ENCODE measurements at places on chromosomes 11 and 22. TPM values are rescaled to one million over a fixed set of nuclear protein-coding genes. Genes with fewer than 3 reads are reported as not detected.

Gene MAPK12
- 8.8 TPM for total RNA-seq

Gene RPS3
- total RNA-seq: 1,432 TPM

Gene ANGPTL5
- total RNA-seq: 0.39 TPM

Gene DKK3
- 67.7 TPM for total RNA-seq

Gene TEX12
- 0.20 TPM for total RNA-seq

Gene TRAF6
- total RNA-seq: 10.0 TPM

Gene DUSP8
- 1.8 TPM for total RNA-seq

Gene KRTAP5-2
- total RNA-seq: 3.1 TPM

Gene CTSW
- total RNA-seq: 0.59 TPM

Gene LYVE1
- total RNA-seq: 48.0 TPM

Gene RAB38
- 36.2 TPM for total RNA-seq

Gene MRPL17
- total RNA-seq: 22.6 TPM

DNA sequence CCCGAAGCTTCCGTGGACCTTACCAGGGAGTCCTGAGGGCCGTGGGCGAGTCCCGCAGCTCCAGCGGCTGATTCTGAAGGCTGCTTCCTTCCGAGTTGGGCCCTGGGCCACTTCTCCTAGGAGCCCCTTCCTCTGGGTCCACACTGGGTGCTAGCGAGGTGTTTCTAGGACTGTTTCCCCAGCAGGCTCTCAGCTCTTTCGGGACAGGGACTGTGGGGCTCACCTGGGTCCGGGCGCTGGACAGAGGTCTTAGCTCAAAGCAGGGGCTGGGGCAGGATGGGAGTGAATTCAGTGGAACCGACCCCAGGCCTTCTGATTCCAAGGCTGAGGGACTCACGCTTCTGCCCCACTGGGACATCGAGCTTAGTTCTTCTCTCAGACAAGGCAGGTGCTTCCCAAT is 29.3 kb upstream of the CSNK1E start:
- no peak for DNase-seq

DNA sequence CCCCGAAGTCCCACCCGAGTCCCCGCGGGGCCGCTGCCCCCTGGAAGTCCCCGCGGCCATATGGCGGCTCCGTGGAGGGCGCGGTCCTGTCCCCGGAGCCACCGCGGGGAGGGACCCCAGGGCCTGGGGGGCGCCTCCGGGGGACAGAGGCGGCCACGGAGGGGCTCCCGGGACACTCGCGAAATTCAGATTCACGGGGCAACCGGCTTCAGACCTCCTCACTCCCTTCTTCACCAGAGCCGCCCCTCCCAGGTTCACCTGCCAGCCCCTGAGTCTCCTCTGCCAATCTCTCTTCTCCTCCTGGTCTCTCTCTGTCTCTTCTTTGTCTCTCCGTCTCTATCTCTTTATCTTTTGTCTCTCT is 28.2 kb upstream of the TOLLIP start:
- no peak for DNase-seq

DNA sequence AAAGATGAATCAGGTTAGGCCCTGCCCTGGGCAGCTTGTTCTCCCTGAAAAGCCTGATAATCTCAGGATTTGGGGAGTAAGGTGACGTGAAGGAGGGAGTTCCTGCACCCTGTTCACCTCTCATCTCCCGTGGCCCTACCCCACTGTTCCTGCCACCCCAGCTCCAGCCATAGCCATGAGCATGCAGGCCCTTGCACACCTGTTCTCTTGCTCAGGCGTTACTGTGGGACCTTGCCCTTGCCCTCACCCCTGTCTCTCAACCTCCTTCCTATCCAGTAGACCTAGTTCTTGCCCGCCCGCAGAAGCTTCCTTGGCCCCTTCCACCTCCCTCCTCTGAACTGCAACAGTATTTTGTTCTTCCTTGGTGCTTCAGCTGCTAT is 15.0 kb downstream of the TSKU start:
- DNase-seq: no peak

GRCh38 chr22:26354707-26355106 is 74.4 kb upstream of the ASPHD2 start:
- no peak for DNase-seq

DNA sequence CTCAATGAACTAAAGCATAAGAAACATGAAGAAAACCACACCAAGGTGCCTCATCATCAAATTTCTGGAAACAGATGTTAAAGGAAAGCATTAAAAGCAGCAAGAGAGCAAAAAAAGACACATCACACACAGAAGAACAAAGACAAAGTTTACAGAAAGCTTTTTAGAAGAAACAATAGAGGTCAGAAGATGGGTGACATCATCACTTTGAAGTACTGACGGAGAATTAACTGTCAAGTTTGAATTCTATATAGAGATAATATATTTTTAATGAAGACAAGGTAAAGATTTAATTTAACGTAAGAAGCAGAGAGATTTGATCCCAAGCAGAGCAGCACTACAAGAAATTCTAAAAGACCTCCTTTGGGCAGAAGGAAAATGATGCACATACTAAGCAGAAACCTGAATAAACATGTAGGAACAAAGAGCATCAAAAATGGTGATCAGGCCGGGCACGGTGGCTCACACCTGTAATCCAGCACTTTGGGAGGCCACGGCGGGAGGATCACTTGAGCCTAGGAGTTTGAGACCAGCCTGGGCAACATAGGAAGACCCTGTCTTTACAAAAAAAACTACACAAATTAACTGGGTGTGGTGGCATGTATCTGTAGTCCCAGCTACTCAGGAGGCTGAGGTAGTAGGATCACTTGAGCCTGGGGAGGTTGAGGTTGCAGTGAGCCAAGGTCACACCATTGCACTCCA is 63.3 kb upstream of the RTL6 start:
- no peak for DNase-seq

GRCh38 chr22:28115426-28115825 is 196.4 kb upstream of the PITPNB start:
- DNase-seq: no peak

DNA sequence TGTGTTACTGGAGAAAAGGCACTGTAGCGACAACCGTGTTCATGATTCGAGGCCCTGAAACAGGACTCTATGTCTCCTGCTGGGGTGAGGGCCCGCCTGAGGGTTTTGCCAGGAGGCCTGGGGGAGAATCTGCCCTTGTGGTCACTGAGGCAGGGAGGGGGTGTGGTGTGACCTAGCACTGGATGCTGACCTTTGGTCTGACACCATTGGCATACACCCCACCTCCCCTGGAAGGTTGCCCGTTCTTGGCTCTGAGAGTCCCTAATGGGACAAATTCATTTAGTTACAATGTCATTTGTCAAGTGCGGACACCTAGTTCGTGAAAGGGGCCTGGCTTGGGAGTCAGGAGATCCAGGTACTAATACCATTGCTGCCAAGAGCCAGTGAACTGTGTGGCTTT is 29.0 kb downstream of the NECTIN1 start:
- no peak for DNase-seq

DNA sequence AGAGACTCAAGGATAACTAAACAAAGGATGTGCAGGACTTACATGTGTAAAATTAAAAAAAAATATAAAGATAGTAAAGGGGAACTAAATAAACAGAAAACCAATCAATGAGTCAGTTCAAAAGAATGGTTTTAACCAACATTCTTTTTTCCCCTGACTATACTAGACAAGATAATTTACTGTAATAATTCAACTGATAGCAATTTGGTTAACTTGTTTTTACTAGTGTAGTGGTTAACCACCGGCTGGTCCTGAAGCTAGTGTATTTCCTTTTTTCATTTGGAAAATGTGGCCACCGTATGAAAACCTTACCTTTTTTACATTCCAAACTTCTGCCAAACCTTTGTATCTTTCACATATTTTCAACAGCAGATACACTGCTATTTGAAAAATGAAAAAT is 123.1 kb downstream of the ARHGAP42 start:
- no peak for DNase-seq

- DNase-seq: no peak
These were observed 11.6 kb upstream of the DLAT start for GRCh38 chr11:112013497-112014164.

GRCh38 chr11:19730373-19730772 is 17.7 kb downstream of the NAV2 start:
- no peak for DNase-seq

GRCh38 chr22:22097727-22098228 is 115.2 kb upstream of the TOP3B start:
- DNase-seq: no peak

GRCh38 chr11:65002706-65003105 is 5.9 kb upstream of the BATF2 start:
- no peak for DNase-seq

GRCh38 chr22:42604403-42604802 is 10.3 kb downstream of the POLDIP3 start:
- no peak for DNase-seq

GRCh38 chr11:102085864-102086551 is 24.2 kb upstream of the YAP1 start:
- no peak for DNase-seq

DNA sequence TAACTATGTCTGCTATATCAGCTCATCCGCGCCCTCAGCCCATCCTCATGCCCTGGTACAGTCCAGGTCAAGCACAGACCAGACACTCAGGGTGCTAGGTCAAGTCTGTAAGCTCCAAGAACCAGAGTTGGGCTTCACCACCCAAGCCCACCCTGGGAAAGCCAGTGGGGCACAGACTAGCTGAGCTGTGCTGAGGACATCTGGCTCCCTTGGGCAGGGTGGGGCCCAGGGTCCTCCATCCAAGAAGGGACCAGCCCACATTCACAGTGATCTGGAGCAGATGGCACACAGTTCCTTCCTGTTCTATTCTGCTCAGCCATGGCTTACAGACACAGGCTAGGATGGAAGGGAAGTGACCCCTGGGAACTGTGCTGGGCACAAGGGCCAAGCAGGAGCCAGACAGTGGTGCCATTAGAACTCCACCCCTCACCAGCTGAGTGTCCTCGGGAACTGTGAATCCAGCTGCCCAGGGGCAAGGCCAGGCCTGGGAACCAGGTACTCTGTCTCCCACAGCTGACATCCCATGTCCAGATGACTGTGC is 9.1 kb downstream of the P2RY6 start:
- no peak for DNase-seq

GRCh38 chr11:23778971-23779370 is 717.9 kb upstream of the LUZP2 start:
- DNase-seq: no peak

All from skin of body (tissue), 3 donors.